ENCODE measurements at places on chromosomes 2 and 18.

DNA sequence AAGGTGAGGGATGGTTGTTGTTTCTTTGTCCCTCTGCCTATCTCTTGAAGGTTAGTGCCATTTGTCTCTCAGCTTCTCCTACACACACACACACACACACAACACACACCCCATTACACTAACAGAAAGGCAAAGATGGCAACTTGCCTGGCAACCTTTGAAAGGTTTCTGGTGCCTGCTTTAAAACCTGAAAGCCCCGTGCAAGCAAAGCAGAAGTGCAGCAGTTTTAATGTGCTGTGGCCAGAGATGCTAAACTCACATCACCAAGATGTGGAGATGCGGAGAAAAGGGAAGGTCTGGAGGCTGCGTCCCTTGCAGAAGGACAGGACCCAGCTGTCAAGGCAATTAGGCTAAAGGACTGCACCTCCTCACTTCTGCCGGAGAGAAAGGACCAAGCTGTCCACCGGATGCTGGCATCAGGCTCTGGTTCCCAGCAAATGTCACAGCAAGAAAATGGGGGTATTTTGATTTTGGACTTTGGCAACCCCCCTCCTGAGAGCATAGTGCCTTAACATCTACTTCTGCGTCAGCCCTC, 196.4 kb downstream of the ARL4C start:
- DNase-seq, result no peak

GRCh38 chr2:4967206-4967605, 725.0 kb upstream of the SOX11 start:
- DNase-seq, result no peak

- DNase-seq, result no peak
Observed at GRCh38 chr2:45882707-45883602, 231.5 kb downstream of the PRKCE start.

DNA sequence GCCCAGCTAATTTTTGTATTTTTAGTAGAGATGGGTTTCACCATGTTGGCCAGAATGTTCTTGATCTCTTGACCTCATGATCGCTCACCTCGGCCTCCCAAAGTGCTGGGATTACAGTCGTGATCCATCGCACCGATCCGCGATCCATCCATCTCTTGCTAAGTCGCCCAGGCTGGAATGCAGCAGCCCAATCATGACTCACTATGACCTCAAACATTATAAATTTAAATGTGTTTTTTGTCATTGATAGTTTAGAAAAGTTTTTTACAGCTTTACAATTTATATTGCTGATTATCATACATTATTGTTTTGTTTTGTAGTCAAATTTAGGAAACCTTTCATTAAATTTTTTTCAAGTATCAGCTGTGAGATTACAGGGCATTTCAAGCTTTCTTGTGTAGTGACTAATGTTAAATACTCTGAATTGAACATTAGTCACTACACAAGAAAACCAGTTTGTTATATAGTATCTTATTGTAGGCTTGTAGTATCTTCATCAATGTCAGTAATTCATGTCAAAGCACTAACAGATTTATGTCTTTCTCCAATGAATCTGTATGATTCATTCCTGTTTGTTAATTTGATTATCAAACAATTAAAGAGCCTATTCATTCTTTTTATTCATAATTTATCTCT, 37.5 kb downstream of the NR4A2 start:
- no peak for DNase-seq

- no peak for DNase-seq
Observed at GRCh38 chr18:4704781-4705180, 249.7 kb upstream of the DLGAP1 start.

DNA sequence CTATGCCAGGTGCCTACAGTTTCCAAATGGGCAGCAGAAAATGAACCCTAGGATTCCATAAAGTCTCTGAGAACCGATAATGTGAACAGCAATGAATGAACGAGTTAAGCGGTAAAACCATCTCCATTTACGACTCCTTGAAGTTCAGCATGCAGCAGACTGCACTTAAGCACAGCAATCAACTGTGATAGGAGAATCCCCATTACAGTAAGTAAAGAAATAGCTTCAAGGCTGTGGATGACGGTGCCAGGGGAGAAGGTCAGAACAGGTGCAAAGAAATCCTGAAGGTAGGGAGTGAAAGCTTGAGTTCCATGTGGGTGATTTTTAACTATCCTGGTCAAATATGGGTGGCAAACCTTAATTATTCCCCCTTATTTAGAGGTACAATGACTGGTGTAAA, 444.4 kb downstream of the NCKAP5 start:
- no peak for DNase-seq
